CD8-positive, alpha-beta T cell (primary cell): ENCODE measurements at places on chromosomes 4 and X.
A peak's percentile ranks its signal among the peaks of the same experiment; 100 is the strongest.

- DNase-seq = no peak
These were observed 443.5 kb upstream of the IGFBP7 start for GRCh38 chr4:57553728-57554127.

DNA sequence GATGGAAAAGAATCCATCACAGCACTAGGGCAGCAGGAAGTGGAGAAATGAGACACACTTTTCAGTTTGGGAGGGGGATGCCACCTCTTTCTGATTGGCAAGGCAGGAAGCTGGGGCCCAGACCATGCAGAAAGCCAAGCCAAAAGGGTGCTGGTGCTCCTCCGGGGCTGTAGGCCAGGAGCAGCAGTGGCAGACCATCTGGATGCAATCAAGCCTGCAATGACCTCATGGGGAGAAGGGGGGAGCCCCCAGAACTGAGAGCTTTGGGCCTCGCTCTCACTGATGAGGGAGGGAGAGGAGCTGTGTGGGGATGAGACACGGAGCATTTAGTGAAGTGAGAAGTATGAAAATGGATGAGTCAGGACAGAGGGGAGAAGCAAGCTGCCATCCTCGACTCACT is 141.3 kb upstream of the NALF2 start:
- no peak for DNase-seq

DNA sequence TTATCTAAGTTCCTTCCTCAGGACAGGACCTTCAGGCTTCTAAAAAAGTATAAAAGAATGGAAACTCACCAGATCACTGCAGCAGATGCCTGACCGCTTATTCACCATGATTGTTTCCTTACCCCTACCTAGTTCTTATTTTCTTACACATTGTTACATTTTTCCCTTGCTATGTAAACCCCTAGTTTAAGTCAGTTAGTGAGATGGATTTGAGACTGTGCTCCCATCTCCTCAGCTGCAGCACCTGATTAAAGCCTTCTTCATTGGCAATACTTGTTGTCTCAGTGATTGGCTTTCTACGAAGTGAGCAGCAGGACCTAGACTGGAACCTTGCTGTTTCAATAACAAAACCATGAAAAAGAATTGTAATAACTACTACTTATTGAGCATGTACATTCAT is 4.7 kb downstream of the SPARCL1 start:
- DNase-seq = no peak

DNA sequence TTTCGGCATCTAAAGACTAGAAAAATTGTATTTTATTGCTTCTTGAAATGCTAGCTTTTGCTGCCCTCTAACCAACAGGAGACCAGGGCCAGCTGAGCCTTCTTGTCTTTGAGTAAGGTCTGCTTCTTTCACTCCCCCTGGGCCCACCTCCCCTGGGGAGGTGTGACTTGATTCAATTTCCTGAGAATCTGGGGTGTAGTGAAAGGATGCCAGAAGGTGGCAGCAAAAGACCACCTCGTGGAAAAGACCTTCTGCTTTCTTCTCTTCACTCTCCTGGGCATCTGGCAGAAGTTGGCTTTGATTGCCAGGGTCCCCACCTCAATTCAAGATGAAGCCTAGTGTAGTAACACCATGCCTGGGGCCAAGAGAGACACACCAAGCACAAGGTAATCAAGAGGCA is 96.5 kb upstream of the MAOA start:
- DNase-seq = peak; percentile 2

GRCh38 chr4:9143421-9144080 is 26.7 kb upstream of the FAM90A26 start:
- no peak for DNase-seq
